Suprapubic skin (tissue), 4 donors: ENCODE measurements at places on chromosomes 2 and 18.

- DNase-seq, result no peak
Measured at GRCh38 chr2:195320413-195320973, 336.5 kb upstream of the SLC39A10 start.

DNA sequence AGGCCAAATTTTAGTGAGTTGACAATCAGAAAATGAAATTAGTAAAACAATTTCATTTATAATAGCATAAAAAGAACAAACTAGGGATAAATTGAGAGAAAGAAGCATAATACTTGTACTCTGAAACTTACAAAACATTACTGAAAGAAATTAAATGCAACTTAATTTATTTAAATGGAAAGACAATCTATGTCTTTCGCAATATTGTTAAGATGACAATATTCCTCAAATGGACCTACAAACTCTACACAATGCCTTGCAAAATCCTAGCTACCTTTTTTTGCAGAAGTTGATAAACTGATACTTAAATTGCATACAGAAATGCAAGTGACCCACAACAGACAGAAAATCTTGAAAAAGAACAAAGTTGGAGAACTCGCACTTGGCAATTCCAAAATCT lies 9.1 kb downstream of the EPG5 start:
- no peak for DNase-seq

GRCh38 chr2:147739508-147739907 lies 105.3 kb upstream of the ACVR2A start:
- no peak for DNase-seq

GRCh38 chr18:79812052-79812451 lies 14.3 kb downstream of the KCNG2 start:
- no peak for DNase-seq

DNA sequence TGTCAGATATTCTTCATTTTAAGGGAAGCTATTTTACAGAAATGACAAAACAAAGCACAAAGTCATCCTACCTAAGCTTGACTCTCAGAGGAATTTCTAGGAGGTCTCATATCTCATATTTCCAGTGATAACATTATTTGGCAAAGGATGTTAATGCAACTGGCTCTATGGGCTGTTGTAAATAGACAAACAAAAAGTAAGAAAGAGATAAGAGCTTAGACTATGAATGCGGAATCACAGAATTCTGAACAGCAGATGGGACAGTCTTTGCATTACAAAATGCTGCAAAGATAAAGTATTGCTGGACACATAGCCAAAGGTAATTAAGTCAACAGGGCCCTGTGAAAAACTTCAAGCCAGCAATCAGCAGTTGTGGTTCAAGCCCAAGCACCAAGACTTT lies 23.9 kb downstream of the PIAS2 start:
- DNase-seq, result no peak

- no peak for DNase-seq
Measured at GRCh38 chr2:66137606-66138130, 297.3 kb upstream of the MEIS1 start.

GRCh38 chr2:236657801-236658200 lies 88.2 kb downstream of the ACKR3 start:
- peak; percentile 29 for DNase-seq

DNA sequence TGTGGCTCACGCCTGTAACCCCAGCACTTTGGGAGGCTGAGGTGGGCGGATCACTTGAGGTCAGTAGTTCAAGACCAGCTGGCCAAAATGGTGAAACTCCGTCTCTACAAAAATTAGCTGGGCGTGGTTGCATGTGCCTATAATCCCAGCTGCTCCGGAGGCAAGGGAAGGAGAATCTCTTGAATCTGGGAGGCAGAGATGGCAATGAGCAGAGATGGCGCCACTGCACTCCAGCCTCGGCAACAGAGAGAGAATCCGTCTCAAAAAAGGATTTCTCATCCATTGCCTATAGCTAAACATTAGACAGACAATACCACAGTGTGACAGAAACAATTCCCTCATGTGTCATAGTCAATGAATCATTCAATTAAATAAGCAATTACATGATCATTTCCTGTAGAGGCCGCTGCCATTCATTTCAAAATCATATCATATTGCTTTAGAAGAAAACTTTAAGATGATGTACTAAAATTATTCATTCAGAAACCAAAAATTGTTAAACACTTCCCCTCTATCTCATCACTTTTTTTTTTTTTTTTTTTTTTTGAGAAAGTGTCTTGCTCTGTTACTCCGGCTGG lies 69.5 kb upstream of the TGIF1 start:
- DNase-seq, result no peak

DNA sequence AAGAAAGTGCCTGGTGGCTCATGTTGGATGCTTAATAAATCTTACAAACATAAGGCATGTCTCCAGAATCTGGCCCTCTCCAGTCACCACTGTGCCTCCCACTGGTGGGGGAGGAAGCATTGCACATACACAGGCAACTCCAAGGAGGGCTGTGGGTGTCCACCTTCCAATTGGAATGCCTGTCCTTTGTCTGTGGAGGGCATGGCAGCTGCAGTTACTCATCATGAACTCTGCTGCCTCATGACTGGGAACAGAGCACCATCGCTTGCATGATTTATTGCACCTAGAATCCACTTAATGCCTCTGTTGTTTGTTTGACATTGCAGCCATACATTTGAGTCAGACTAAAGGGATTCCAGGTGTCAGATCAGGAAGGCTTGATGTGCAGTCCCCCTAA lies 278.9 kb downstream of the PRKCE start:
- DNase-seq, result no peak

DNA sequence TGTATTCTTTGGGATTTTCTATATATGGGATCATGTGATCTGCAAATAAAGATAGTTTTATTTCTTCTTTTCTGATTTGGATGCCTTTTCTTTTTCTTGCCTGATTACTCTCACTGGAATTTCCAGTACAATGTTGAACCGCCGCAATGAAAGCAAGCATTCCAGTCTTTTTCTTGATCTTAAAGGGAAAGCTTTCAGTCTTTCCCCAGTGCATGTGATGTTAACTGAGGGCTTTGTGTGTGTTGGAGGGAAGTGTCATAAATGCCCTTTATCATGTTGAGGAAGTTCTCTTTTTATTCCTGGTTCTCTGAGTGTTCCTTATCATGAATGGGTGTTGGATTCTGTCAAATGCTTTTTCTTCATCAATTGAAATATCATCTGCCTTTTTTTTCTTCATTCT lies 16.9 kb upstream of the CYBRD1 start:
- DNase-seq, result no peak

DNA sequence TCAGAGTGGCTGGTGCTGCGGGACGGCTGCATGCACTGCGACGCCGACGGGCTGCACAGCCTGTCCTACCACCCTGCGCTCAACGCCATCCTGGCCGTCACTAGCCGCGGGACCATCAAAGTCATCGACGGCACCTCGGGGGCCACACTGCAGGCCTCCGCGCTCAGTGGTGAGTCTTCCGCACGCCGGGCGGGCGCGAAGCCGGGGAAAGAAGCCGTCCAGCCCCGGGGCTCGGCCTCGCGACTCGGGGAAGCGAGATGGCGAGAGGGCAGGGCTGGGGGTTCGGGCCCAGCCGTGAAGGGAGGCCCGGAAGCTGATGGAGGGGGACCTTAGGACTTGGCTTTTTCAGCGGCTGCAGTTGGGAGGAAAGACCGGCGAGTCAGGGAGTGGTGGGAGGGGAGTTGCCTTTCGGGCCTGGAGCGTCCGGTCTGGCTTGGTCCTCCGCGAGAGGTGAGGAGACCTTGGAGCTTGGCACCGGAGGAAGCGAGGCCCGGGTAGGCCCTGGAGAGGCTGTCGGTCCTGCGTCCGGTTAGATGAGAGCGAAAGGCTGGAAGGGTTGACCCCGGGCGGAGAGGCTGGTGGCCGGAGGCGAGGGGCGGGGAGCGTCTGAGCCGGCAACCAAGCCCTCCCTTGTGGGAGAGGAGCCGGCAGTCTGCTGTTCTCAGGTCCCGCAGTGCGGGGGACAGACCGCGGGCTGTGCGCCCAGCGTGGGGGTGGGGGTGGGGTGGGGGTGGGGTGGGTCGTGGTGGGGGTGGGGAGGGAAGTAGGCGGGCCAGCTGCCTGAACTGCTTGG lies 691 bp downstream of the BIRC6 start:
- DNase-seq, result peak; percentile 78

DNA sequence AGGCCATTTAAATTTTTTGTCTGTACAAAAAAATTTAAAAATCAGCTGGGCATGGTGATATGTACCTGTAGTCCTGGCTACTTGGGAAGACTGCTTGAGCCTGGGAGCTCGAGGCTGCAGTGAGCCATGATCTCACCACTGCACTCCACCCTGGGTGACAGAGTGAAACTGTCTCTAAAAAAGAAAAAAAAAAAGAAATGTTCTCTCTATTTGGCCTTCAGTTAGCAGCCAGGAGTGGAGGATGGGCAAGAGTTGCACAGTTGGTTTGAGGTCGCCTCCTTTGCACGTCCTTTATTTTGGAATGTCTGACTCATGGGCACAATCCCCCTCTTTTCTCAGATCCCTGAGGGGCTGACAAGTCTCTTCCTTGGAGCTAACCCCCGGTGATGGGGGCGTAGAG lies 26.3 kb downstream of the ITM2C start:
- DNase-seq, result no peak

GRCh38 chr18:80009661-80010550 lies 21.5 kb upstream of the TXNL4A start:
- no peak for DNase-seq

GRCh38 chr2:197297772-197298318 lies 12.7 kb downstream of the ANKRD44 start:
- no peak for DNase-seq

- no peak for DNase-seq
Measured at GRCh38 chr2:236946871-236947270, 138.8 kb upstream of the COPS8 start.

DNA sequence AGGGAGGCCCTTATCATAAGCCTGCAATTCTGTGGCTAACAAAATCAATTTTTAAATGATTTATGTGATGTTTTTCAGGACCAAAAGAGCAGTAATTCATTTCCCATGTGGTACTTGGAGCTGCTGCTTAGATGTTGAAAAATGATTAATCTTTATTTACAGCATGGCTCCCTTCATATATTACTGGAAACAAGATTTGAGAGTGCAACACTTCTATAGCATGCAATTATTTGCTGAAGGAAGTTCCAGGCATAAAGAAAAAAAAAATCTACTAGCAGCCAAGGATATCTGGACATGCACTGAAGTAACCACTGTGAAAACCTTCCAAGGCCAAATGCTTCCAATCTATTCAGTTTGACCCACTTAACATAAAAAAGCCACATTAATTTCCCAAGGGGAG lies 186.3 kb downstream of the SLC8A1 start:
- no peak for DNase-seq

GRCh38 chr2:112547333-112547732 lies 5.1 kb downstream of the POLR1B start:
- no peak for DNase-seq

GRCh38 chr2:231707625-231707926 lies 749 bp upstream of the PTMA start:
- peak; percentile 93 for DNase-seq

DNA sequence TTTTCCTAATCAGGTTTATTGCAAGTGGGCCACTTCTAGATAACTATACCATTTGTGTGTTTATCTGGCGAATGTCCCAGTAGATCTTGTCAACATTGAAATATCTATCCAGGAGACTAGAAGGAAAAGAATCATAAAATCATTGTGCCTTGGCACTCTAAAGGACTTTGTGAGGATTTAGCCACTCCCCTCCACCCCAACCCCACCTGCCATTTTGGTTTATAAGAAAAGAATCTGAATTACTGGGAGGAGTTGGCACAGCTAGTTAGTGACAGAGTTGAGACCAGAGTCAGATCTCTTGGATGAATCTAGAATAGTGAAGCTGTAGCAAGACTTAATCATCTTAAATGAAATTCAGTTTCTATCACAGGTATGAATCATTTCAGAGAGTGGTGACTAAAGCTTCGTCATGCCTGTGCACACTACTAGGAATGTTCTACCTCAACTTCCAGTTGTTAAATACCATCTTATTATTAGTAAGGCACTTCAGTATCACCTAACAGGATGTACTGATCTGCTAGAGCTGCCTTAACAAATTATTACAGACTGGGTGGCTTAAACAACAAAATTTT lies 212.7 kb upstream of the SLC14A2 start:
- DNase-seq, result no peak

GRCh38 chr2:76958749-76959148 lies 563.4 kb downstream of the LRRTM4 start:
- DNase-seq, result no peak

DNA sequence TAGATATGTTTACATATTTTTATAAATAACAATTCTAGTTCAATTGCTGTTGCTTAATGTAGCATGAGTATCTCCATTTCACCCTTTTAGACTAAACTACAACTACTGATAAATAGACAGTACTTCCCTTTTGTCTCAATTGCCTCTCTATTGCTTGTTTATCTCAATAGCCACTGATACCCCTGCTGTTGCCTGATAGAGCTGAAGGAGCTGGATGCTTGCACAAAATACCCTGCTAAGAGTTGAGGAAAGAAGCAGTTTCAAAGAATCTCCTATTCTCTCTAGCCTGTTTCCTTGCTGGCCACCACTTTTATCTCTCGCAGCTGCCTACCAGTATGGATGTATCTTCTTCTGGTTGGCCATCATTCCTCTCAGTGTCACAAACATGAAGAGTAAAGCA lies 16.9 kb upstream of the ZNF804A start:
- no peak for DNase-seq

DNA sequence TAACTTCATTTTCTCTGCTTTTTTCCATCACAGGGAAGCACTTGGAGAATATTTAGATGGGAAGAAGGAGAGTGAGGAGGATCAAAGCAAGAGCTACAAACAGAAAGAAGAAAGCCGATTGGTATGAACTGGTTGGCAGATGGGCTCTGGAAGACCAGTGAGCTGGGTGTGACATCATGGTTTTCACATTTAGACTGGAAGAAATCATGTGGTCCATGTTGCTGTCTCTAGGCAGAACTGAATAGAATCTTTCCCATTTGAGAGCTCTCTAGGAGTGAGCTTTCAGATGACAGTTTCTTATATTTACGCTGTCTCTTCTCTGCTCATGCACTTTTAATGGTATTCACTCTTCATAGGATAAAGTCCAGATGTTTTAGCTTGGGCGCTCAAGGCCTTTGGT lies 12.6 kb downstream of the DRC1 start:
- DNase-seq, result no peak

DNA sequence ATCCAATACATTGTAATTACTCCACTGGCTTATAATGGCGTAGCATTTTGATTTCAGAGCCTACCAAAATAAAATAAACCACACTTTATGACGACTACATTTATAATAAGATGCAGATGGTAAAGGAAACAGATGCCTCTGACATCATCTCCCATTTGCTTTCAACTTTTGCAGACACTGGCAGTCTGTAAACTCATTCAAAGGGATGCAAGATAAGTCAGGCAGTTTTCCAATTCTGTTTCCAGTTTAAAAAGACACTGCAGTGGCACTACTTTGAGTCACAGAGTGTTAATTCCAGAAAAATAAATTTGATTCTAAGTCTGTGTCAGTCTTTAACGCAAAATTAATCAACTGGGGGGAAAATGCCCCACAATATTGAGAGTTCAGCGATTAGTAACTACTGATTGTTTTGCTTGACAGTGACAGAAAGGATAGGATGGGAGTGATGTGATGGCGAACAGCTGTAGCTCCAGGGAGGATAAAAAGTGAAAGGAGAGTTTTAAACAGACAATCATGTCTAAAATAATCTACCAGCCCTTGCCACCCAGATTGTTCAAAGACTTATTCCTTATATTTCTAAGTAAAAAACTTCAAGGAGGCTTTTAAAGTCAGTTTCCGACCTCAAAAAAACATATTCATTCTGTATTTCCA lies 6.7 kb downstream of the DSEL start:
- DNase-seq, result no peak
